Esophagus mucosa (tissue), 1 donor: ENCODE measurements at places on chromosomes 7 and 10. TPM values are rescaled to one million over a fixed set of nuclear protein-coding genes. Genes with fewer than 3 reads are reported as not detected.

AGAP9 gene
- 3.0 TPM for total RNA-seq

CYP3A4 gene
- total RNA-seq, result 0.24 TPM

GRCh38 chr10:59227136-59227673, 50.8 kb downstream of the PHYHIPL start:
- ATAC-seq, result no peak

DNA sequence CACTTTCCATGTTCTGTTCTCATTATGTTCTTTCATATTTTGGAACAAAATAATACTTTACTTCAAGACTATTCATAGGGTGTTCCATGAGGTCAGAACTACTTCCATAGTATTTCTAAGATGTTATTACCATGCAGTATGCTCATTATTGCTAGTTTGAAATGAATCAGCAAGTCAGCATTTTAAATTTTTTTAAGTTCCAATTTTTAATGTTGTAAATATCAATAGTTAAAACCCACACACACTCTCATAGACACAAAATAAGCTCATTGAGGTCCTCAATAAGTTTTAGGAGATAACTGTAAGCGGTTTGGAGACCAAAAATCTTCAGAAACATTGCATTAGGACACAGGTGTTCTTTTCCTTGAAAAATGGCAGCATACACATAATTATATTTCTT, 550.7 kb downstream of the AUTS2 start:
- ATAC-seq, result no peak

GRCh38 chr10:34178196-34178595, 636.9 kb downstream of the PARD3 start:
- no peak for ATAC-seq

TNKS2 gene
- 28.4 TPM for total RNA-seq

GRCh38 chr7:3430588-3430987, 129.5 kb downstream of the SDK1 start:
- no peak for ATAC-seq

GRCh38 chr10:112208292-112208691, 24.7 kb upstream of the GPAM start:
- ATAC-seq, result no peak

- ATAC-seq, result peak; percentile 28
These were observed 16.5 kb downstream of the AP5Z1 start for GRCh38 chr7:4791738-4792536.

UNCX gene
- total RNA-seq, result not detected

TAS2R5 gene
- 1.0 TPM for total RNA-seq

- ATAC-seq, result no peak
These were observed 5.2 kb downstream of the CCNY start for GRCh38 chr10:35341521-35341920.

GRCh38 chr10:79181227-79181626, 112.5 kb downstream of the ZMIZ1 start:
- no peak for ATAC-seq

- ATAC-seq, result no peak
These were observed 29.9 kb upstream of the GALNTL5 start for GRCh38 chr7:151926336-151926712.

GRCh38 chr10:122060250-122060649, 71.3 kb downstream of the TACC2 start:
- no peak for ATAC-seq

DNA sequence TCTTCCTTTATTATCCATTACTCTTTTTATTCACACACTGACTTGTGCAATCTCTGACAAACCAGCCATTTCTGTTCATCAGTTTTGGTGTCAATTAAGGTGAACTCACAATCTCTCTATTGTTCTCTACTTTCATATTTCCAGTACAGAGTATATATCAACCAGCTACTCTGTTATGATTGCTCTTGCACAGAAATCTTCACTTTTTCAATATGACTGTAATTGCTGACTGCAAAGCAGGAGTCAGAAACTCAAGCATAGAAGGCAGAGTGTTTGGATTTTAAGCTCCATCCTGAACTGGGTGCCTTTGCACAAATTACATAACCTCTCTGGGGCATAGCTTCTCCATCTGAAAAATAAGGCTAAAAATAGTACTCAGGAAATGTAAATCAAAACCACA, 1042.0 kb downstream of the GRM8 start:
- no peak for ATAC-seq

CTTNBP2 gene
- 16.9 TPM for total RNA-seq

GRCh38 chr7:108167460-108167859, 37.3 kb upstream of the LAMB4 start:
- no peak for ATAC-seq

TRIM73 gene
- 0.92 TPM for total RNA-seq

UCMA gene
- total RNA-seq, result not detected

GRCh38 chr7:127949769-127950222, 81.4 kb downstream of the LRRC4 start:
- ATAC-seq, result no peak

GRCh38 chr7:55552320-55553023, 19.8 kb downstream of the VOPP1 start:
- peak; percentile 96 for ATAC-seq

DNA sequence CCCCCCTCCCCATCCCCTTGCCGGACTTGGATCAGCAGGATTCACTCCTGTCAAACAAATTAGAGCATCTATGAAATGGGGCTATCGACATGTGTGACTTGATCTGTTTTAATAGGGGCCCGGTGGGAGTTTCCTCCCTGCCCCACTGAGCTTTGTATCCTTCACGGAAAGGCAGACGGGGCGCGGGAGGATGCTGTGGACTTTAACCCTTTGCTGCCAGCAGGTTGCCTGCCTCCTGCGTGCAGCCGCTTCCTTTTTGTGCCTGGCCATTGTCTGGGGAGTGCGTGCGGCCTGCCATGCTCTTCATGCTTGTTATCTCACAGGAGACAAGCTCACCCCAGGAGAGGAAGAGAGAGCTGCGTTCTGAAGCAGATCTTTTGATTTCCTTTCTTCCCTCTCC, 512.8 kb upstream of the GALNT17 start:
- ATAC-seq, result no peak

DNA sequence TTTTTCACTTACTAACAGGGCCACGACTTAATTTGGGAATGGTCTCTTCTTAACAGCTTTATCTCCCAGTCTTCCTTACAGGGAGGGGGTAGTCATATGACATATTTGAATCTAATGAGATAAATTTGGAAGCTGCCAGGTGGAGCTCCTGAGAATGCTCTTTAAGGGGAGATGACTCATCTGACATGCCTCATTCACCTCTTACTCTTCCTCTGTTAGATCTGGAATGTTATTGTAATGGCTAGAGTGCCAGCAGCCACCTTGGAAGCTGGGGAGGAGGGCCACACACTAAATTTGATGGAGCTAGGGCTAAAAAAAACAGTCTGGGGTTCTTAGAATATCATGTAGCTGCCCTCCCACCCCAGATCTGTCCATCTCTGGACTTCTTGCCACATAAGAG, 22.7 kb downstream of the HECW1 start:
- no peak for ATAC-seq

- ATAC-seq, result no peak
These were observed 33.8 kb downstream of the JAKMIP3 start for GRCh38 chr10:132099389-132100090.

GRCh38 chr7:105841866-105842265, 34.5 kb downstream of the ATXN7L1 start:
- ATAC-seq, result peak; percentile 53

DNA sequence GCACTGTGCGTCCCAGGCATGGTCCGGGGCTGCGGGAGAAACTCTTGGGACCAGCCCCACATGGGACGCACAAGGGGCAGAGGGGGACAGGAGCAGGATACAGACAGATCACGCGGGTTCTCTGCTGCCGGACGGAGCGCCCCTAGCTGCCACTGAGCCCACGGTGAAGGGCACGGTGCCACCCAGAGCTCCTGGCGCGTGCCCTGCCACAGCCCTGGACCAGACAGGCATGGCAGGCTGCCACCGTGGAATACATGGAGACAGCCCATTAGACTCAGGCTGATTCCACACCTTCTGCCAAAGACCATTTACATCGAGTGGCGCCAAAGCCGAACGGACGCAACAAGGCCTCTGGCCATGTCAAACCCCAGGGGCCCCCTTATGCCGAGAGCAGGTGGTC, 90.4 kb downstream of the MAD1L1 start:
- no peak for ATAC-seq

- ATAC-seq, result no peak
These were observed 96.4 kb downstream of the PRKG1 start for GRCh38 chr10:51170518-51171245.

GRCh38 chr7:138278601-138279000, 181.5 kb upstream of the TRIM24 start:
- ATAC-seq, result no peak

LIPN gene
- 1.4 TPM for total RNA-seq

GRCh38 chr10:128916383-128916782, 550.7 kb upstream of the MGMT start:
- ATAC-seq, result no peak

DNA sequence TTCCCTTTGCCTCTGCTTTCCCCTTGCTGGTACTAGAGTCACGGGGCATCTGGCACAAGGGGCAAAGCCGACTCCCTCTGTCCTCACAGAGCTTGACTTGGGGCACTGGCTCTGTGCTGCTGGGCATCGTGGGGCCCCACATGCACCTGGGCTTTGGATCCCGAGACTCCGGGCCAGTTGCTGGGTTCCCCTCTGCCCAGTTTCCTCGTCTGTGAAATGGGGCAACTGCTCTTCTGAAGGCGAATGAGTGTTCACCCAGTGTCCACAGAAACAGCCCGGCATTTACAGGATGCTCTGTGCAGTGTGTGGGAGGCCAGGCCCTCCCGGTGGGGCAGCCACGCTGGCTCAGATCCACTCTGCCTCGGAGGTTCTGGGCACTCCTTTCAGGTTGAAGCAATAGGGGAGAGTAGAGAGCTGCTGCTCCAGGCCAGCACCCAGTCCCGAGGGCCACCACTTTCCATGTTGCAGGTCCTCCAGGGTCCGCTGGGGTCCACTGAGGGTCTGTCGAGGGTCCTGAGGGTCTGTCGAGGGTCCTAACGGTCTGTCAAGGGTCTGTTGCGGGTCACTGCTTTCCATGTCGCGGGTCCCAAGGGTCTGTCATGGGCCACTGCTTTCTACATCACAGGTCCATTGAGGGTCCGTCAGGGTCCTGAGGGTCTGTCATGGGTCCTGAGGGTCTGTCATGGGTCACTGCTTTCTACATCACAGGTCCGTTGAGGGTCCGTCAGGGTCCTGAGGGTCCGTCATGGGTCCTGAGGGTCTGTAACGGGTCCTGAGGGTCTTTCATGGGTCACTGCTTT, 103.6 kb downstream of the VIPR2 start:
- ATAC-seq, result peak; percentile 13

DNA sequence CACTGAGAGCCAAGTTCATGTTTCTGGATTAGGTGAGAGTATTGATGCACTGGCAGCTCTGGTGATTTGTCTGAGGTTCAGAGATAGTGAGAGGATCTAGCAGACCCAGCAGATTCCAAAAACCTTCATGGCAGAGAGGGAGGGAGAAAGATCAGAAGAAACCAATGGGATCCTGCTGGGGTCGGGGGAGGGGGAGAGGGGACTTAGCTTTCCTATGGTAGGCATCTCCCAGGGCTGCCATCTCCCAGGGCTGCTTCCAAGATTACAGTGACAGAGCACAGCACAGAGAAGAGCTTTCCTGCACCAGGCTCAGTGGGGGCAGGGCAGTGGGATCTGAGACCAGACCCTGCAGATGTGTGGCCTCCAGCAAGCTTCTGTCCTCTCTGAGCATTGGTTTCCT, 76.8 kb upstream of the GDF10 start:
- ATAC-seq, result no peak

DNA sequence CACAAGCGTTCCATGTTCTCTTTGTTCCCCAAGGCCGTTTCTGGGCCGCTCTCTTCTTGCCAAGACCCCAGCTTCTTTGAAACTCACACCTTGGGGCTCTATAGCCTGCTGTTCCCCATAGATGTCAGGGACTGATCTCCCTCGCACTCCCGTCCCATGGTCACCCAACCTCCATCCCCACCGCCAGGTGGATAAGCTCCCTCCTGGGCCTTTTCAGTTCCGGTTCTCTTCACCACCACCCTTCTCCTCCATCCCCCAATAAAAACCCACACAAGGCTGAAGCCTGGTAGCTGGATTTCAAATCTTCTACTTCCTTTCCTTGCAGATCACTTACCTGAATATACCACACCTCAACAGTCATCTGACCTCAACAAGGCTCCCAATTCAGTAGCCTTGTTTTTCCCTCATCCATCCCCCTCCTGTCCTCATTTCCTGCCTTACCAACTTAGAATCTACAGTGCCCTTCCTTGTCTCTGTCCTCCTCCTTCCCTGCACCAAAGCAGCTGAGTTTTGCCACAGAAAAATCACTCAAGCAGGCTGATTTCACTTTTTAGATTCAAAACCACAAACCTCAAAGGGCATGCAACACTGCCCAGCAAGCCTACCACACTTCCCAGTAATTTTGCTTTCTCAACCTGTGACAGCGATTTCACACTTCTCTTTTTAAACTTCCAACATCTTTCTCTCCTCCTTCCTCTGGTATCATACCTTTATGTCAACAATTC, 7.7 kb downstream of the SLC37A3 start:
- ATAC-seq, result no peak

NUDT1 gene
- total RNA-seq, result 37.5 TPM
